Kidney tubule cell (primary cell): ENCODE measurements at places on chromosomes 11 and 22.

DNA sequence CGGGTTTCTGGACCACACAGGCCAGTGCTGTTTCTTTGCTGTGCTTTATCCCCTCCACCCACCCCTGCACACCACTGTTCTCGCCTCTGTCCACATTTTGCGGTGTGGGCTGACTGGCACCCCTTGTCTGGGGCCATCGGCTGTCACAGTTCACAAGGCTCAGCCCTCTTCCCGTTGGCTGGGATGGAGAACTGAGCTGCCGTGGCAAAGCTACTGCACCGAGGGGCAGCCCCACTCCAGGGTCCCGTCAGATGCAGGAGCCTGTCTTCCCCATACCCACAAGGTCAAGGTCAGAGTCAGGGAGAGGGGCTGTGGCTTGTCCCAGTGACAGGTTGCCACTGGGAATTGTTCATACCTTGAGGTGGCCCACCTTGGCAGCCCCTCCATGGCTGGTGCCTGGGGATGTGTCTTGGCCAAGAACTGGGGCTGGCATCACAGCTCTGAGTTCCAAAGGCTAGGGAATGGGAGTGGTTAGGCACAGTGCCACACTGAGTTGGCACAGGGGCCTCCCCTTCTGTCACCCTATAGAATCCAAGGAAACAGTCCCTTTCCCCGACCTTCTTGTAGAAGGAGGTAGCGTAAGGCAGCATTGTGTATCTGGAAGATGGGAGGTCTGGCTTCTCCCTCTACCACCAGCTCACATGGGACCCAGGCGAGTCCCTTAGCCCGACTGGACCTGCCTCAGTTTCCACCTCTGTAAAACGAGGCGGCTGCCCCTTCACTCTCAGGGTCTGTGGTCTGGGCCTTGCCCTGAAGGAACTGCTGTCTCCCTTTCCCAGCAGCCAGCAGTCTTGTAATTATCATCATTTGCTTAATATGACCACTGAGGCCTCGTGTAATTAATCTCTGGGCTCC lies 3.4 kb downstream of the GRK2 start:
- DNase-seq = peak; percentile 30

DNA sequence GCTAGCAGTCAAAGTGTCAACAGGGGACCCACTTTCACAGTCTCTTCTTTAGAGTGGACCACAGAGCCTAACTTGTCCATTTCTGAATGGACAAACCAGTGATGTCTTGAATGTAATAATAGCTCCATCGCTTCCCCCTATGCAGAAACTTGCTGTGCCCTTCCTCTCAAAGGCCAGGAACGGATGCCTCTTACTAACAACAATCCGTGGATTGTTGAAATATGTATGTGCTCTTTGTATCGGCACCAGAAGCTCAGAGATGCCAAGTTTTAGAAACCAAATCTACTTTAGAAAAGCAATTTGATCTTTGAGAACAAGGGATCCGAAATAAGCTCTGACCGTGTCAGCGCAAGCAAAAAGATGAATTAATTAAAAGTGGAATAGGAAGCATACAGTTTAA lies 259.5 kb upstream of the POU2AF2 start:
- DNase-seq = no peak

DNA sequence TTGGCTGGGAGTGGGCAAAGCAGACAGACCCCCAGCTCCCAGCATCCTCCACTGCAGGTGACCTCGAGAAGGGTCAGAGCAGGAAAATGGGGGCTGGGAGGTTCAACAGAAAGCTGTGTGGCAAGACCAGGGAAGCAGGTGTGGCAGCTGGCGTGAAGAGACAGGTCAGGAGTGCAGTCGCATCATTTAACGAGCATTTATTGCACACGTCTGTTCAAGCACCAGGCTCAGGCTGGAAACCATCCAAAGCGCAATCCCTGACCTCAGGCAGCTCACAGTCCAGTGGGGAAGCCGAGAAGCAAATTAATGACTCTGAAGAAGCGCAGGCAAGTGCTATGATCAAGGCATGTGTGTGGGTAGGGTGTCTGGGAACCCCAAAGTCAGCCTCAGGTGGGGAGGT lies 7.4 kb downstream of the SLC25A45 start:
- no peak for DNase-seq

DNA sequence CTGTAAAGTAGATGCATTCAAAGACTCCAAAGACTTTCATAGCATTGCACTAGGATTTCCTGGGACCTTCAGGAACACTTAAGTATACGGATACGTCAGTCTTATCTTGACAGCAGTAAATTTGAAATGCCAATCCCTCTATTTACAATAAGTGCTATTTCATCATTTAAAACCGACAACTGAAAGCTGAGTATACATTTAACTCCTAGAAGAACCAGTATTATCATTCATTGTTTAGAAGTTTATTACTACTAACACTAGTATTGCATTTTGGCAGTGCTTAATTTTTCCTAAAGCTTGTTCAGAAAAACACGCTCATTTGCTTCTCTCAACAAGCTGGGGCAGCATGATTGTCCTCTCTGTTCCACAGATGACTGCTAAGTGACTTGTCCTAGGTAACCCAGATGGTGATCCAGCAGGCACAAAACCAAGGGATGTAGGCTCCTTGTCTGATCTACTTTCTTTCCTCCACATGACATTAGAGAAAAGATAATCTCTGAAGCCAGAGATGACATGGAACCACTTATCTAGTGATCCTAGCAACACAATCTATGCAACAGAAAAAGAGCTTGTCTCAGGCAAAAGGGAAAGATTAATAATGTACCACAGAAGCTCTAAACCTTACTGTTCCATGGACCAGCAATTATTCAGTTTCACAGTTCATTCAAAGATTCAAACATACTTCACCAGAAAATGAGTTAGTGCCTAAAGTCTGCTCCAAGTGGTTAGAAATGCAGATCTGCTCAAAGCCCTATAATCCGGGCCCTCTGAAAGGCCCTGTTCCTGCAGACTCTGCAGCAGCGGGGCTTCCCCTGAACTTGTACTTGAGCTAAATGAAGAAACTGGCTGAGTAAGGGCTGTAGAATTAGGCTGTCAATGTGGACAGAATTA lies 5.2 kb downstream of the MAML2 start:
- no peak for DNase-seq

DNA sequence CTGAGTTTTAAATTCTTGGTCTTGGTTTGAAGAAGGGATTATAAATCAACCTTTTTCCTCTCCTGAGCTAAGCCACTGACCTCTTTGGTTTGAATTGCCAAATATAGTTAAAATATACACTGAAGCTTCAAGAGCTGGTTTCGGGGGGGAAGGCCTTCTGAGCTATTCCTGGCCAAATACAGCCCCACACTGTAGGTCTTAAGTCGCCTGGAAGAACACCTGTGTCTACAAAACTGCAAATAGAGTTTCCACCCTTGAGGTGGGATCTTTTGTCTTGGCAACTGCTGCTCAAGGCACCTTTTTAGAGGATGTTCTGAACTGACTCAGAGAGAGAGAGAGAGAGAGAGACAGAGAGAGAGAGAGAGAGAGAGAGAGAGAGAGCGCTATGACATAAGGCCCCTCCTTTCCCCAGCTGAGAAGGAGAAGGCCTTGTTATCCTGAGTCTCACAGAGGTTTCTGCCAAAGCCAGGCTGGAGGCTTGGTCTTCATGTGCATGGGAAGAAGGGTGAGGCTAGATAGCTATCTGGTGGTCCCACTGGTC lies 5.5 kb downstream of the ADM start:
- peak; percentile 54 for DNase-seq

DNA sequence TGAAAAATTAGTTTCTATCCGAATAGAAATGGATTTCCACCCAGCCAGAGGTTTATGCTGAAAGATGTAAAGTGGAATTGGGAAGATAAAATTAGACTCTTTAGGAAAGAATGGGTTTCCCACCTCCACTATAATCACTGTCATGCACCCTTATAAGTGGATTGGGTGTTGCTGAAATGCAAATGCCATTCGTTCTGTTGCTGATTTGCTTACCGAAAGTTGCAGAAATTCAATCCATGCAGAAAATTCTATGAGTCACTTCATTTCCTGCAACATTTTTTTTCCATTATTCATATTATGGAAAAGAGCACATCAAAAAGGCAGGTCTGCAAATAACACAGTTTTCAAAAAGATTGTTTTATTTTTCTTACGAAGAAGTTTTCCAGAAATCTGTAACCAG lies 65.6 kb downstream of the LDLRAD3 start:
- peak; percentile 43 for DNase-seq
